Astrocyte of the spinal cord (primary cell): ENCODE measurements at places on chromosomes 4 and X.

DNA sequence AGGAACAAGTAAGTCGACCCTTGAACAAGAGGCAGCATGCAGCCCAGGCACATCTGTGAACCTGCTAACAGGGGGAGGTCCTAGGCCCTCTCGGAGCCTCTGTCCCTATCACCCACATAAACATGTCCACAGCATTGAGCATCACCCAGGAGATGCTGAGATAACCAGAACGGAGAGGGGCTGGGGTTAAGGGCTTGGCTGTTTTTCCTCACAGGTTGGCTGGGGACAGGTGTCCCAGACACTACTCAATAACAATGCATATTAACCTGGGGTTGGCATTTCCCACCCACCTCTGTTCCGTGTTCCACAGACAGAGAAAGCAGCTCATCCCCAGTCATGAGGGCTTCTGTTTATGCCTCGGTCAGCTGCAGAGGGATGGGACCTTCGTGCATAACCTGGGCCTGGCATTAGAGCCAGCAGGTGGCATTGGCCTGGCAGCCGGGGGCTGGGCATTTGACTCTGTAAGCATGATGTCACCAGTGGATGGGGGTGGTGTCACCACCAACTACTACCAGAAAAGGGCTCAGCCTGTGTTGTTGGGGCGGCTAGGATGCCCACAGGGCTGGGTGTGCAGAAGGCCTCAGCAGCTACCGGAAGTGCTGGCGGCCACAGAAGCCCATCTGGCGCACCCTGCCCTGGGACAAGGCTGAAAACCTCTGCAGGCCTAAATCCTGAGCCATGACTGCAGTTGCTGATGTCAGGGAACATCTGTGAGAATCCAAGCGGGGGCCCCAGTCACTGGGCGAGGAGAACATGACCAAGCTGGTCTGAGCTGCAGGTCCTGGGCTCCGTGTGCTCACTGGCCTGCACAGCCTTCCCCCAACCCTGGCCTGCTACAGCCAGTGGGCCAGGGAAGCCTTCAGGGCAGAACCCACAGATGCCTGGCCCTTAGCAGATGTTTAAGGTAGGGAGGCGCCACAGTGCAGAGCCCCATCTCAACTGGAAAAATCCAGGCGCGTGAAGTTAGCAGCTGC, 351.4 kb downstream of the NR3C2 start:
- DNase-seq = no peak

- DNase-seq = no peak
Measured at GRCh38 chr4:37825968-37826294, 555 bp upstream of the PGM2 start.

DNA sequence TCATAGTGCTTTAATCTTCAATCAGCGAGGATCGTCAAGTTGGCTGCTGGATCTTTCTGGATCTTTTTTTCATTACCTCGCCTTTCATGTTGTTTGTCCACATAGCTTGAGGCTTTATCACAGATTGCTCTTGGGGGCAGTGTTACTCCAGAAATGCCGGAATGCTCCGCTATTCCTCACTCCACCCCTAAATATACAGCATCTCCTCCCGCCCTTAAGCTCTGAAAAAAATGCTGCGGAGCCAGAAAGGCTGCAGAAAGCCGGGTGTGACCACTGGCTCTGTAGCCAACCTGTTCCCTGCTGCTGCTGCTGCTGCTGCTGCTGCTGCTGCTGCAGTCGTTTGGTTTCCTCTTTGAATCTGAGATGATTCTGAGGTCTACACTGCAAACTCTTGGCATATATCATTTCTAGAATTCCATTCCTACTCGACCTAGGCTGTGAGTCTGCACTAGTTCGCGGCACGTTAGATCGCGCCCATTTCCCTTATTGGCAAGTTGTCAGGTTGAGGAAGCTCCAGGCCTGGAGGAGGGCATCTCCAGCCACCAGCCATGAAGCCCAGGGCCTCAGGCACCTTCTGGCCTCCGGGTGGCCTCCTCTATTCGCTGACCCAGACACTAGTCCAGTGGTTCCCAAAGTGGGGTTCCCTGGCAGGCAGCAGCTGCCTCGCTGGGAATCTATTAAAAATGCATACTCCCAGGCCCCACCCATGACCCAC, 34.2 kb downstream of the WDR13 start:
- peak; percentile 92 for DNase-seq

- no peak for DNase-seq
Measured at GRCh38 chr4:35325908-35326453, 918.3 kb downstream of the ARAP2 start.

DNA sequence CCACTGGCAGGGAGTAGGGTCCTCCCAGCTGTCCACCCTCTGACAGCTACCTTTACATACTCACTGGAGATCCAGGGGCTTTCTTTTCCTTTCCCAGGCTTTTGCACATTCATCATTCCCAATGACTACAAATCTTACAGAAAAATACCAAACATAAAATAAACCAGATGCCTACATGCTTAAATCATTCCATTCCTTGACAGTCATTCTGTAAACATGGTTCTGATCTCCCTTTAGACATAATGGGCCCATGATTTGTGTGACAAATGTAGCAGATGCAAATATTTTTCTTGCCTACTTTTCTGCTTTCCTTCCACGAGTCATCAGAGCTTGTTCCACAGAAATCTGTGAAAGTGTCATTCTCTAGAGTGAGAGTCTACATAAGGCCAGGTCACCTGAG, 207.0 kb downstream of the IDS start:
- DNase-seq = no peak

GRCh38 chr4:154001193-154001592, 212.3 kb upstream of the SFRP2 start:
- DNase-seq = no peak

DNA sequence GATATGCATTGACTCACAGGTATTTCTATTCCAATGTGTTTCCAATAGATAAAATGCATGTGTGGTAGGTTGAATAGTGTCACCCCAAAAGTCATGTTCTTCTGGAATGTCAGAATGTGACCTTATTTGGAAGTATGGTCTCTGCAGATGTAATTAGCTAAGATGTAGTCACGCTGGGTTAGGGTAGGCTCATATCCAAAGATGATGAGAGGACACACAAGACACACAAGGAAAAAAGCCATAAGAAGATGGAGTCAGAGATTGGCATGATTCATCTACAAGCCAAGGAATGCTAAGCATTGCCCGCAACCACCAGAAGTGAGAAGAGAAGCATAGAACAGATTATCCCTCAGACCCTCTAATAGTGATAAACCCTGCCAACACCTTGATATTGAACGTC, 17.5 kb downstream of the ZNF330 start:
- peak; percentile 3 for DNase-seq

GRCh38 chrX:12210971-12211370, 72.7 kb downstream of the FRMPD4 start:
- peak; percentile 23 for DNase-seq

DNA sequence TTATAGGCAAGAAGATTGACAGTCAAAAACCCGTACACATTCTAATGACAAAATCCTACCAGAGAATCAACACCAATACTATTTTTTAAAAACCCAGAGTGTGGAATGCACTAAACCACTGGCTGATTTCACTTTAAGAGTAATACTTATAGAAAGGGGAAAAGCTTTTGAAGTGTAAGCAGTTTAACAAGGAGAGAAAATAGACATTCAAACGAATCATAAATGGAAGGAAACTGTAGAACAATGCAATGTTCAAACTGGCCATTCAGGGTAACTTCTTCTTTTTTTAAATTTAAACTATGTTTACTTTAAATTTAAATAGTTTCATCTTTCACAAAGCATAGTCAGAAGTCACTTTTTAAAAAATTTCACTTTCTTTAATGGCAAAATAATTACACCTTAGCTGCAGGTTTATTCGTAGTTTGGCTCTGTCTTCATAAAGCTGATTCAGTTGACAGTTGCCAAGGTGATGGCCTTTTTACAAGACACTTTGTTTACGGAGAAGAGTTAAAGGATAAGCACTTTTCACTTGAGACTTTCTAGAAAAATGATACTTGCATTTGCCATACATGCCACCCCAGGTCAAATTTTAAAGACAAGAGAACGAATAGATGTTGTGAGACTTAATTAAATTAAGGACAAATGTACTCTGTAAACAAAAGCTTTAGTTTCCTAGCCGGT, 82.4 kb upstream of the KLF3 start:
- DNase-seq = no peak

GRCh38 chr4:81491943-81492342, 20.2 kb upstream of the RASGEF1B start:
- peak; percentile 4 for DNase-seq

DNA sequence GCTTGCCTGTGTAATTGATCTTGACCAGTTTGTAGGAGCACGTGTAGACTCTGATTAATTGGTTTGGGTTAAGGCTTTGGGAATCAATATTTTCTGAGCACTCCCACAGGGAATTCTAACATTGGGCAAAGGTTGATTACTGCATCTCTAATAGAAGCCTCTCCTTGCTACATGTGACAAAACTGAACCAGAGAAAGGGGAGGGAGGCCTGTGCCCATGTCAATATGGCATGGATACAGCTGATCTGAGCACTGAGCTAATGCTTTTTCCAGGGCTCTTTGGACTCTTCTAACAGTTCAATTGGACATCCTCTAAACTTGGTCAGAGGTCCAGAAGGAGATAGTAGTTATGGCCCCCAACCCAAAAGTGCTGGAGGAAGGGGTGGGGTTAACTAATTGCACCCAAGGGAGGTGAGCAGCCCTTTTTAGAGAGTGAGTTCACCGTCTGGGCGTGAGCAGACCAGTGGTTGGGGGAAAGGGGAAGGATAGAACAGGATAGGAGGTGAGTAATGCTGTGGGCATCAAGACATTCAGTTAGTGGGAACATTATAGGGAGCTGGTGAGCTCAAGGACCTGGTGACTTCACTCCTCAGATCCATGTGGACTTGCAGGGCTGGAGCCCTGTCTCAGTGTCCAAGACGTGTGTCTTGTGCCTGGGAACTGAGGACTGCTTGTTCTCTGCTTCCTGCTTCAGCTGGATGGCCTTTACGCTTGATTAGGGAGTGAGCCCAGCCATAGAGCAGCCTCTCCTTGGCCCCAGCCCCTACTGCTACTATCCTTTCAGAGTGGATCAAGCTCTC, 22.8 kb downstream of the MSN start:
- DNase-seq = peak; percentile 68

- no peak for DNase-seq
Measured at GRCh38 chr4:68589790-68590189, 13.7 kb upstream of the UGT2B17 start.

GRCh38 chrX:37787423-37787869, 7.6 kb downstream of the CYBB start:
- no peak for DNase-seq

DNA sequence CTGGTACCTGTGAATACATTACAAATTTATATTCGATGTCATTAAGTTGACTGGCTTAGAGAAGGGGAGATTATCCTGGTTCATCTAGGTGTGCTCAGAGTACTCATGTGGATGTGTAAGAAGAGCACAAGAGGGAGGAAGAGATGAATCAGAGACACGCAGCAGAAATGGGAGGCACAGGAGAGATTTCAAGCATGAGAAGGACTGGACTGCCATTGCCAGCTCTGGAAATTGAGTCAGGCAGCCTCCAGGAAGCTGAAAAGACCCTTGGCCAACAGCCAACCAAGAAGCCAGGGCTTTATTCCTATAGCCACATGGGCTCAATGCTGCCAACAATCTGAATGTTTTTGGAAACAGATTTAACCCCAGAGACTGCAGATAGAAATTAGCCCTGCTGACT, 1390.0 kb downstream of the STIM2 start:
- DNase-seq = no peak

DNA sequence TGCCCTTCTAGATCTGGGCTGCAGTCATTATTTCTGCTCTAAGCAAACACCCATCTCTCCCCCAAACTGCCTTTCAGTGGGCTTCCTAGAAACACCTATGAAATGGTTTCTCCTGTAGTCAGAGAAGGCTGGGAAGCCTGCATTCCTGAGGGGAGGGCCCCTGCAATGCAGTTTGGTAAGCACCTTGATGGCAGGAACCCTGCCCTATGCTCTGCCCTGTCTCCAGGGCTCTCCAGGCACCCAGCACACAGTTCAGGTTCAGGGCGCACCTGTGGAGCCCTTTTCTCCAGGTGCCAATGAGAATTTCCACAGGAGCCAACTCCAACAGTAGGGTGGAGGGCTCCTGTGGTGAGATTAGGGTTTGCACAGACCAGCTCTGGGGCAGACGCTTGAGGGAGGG, 69.1 kb upstream of the FBXW7 start:
- no peak for DNase-seq

- peak; percentile 1 for DNase-seq
Measured at GRCh38 chrX:69387567-69388487, 116.3 kb upstream of the NALF2 start.
